ENCODE measurements at places on chromosomes 6 and 20. TPM values are rescaled to one million over a fixed set of nuclear protein-coding genes. Genes with fewer than 3 reads are reported as not detected.
A peak's percentile ranks its signal among the peaks of the same experiment; 100 is the strongest.

DNA sequence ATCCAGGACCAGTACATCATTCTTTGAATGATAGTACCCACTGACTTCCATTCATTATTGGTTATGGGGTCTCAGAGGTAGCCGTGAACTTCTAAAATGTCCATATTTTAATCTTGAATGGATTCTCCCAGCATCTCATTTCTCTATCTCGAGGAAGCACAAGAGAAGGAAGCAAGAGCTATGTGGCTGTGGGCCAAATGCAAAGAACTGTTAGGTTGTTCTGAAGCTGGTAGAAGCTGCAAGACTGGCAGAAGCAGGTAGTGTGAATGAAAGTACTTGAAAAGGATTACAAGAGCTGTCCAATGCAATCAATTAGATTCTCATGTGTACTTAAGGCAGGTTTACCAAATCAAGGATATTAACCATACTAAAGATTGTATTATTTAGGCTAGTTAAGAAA, 1131.8 kb downstream of the GRIK2 start:
- H3K27ac ChIP-seq, result no peak overlapping the region
- no peak overlapping the region for H3K4me3 ChIP-seq
- H3K4me1 ChIP-seq, result no peaks in the 10 kb centered on the region
- no peak for DNase-seq
- no peaks in the 10 kb centered on the region for H3K36me3 ChIP-seq
- no peaks in the 10 kb centered on the region for H3K27me3 ChIP-seq

- H3K27ac ChIP-seq, result peak overlapping the region; percentile 73
- H3K36me3 ChIP-seq, result peaks cover 4% of the 10 kb centered on the region
- H3K27me3 ChIP-seq, result no peaks in the 10 kb centered on the region
- peaks cover 7% of the 10 kb centered on the region for H3K4me1 ChIP-seq
Measured at GRCh38 chr20:41174782-41175181, 37.4 kb downstream of the PLCG1 start.

DNA sequence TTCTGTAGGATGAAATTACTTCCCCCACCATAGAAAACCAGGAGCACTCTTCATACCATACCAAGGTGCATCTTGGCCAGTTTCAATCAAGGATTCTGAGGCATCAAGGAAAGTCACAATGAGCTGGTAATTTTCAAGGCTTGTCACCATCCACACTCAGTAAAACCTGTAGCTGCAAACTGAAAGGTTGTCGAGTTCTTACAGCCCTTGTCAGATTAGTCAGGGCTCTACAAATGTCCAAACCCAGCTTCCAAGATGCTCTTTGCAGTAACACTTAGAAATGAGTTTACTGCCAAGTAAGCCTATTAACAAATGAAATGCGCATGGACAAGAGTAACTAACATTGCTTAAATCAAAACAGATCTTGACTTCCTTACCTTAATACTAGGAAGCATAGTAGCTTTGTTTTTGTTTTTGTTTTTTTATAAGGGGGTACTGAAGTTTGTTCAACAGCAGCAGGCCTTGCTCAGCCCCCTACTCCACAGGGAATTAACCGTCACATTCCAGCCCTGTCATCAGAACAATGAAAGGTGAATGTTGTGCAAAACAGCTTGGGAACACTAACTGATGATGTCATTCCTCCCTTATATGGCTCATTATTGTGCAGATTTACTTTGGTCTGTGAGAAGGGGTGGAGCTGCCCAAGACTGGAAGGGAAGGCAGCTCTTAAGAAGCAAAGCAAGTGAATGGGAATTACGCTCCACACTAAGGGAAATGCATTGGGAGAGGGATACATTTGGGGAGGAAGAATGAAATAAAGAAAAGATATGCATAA, 49.9 kb upstream of the TMEM30A start:
- H3K4me3 ChIP-seq, result no peak overlapping the region
- H3K27ac ChIP-seq, result no peak overlapping the region
- H3K4me1 ChIP-seq, result no peaks in the 10 kb centered on the region
- H3K27me3 ChIP-seq, result no peaks in the 10 kb centered on the region
- no peaks in the 10 kb centered on the region for H3K36me3 ChIP-seq
- no peak for DNase-seq

DNA sequence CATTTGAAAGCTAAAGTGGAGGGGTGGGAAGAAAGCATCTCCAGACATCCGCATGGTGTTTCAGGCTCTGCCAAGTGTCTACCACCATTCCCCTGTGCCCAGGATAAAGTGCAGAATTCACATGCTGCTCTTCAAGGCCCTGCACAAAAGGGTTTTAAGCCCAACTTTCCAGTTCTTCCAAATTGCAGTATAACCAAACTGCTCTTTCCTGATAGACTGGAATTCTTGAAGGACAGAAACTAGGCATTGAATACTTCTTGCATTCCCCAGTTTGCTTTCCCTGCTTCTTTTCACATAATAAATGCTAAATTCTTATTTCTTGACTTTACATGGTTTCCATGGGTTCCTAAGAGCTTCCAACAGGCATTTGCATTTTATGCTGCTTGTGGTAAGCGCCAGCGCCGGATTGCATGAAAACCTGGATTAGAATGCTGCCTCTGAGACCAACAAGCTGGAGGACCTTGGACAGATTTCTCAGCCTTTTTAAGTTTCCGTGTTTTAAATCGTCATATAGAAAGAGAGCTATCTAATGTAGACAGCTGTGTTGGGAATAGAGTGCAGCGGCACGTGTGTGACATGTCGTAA, 7.9 kb downstream of the SOX4 start:
- H3K27me3 ChIP-seq, result no peaks in the 10 kb centered on the region
- DNase-seq, result no peak
- no peaks in the 10 kb centered on the region for H3K36me3 ChIP-seq
- H3K4me3 ChIP-seq, result no peak overlapping the region

DNA sequence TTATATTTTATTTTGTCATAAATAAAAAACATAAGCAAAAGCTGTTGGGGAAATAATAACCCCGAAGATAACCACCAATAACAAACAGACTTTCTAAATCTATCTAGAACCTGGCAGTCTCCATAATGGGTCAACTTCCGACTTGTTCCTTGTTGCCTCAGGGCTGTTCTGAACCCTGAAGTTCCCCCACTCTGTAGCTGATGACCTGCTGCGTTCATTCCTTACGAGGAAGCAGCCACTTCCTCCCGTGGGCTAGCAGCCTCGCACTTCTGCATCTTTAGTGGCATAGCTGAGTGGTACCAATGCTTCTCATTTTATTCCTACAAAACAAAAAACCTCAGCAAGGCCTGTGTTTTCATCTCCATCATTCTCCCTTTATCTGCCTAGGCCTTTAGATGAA, 103.0 kb downstream of the PLEKHG1 start:
- no peak overlapping the region for H3K4me3 ChIP-seq
- no peak overlapping the region for H3K27ac ChIP-seq
- H3K27me3 ChIP-seq, result no peaks in the 10 kb centered on the region
- no peaks in the 10 kb centered on the region for H3K36me3 ChIP-seq
- DNase-seq, result no peak

- no peak for DNase-seq
- H3K27me3 ChIP-seq, result no peaks in the 10 kb centered on the region
- no peaks in the 10 kb centered on the region for H3K36me3 ChIP-seq
- H3K4me3 ChIP-seq, result no peak overlapping the region
- no peak overlapping the region for H3K27ac ChIP-seq
Measured at GRCh38 chr6:105893741-105894140, 192.4 kb upstream of the PRDM1 start.

DNA sequence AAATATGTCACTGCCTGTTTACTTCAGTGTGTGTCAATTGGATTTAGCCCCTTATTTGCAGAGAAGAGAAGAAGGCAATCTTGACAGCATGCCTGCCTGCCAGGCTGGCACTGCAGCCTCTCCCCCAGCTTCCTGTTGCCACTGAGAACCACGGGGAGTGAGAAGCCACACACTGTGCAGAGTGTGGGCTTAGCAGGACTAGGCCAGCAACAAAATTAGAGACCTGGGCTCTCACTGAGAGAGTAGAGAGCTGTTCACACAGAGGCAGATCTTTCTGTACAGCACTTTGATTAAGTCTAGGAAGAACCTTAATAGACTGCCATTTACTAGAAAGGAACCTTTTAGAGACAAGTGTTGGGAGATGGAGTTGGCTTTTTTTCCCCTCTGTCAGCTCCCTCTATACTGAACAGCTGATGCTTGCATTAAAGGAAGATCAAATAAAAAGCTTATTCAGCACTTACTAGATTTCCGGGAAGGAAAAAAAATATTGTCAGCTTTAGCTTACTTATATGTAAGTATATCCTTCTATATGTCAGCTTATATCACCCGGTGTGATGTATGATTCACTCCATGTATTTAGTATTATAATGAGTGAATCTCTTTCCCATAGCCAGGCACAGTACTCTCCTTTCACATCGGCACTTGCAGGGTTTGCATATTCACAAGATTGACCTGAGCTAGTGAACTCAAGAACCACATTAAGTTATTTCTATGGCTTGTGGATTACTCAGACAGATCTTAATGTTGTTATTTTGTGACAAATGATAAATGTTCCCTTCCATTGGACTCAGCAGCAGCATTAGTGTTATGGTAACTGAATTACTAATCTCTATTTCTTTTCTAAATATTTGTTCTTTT, 851.0 kb upstream of the EPHA7 start:
- H3K4me3 ChIP-seq, result no peak overlapping the region
- H3K36me3 ChIP-seq, result no peaks in the 10 kb centered on the region
- H3K4me1 ChIP-seq, result no peaks in the 10 kb centered on the region
- no peaks in the 10 kb centered on the region for H3K27me3 ChIP-seq

DNA sequence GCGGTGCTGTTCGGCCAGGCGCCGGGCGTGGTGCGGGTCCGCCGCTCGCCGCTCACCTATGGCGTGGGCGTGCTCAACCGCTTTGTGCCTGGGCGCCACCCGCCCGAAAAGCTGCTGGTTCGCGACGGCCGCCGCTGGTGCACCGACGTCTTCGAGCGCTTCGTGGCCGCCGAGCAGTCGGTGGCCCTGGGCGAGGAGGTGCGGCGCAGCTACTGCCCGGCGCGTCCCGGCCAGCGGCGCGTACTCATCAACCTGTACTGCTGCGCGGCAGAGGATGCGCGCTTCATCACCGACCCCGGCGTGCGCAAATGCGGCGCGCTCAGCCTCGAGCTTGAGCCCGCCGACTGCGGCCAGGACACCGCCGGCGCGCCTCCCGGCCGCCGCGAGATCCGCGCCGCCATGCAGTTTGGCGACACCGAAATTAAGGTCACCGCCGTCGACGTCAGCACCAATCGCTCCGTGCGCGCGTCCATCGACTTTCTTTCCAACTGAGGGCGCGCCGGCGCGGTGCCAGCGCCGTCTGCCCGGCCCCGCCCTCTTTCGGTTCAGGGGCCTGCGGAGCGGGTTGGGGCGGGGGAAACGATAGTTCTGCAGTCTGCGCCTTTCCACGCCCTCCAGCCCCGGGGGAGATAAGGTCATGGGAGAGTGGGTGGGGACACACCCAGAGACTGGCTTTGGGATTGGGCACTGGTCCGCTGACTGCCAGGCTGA, 15.7 kb downstream of the ADISSP start:
- H3K27ac ChIP-seq, result no peak overlapping the region
- no peaks in the 10 kb centered on the region for H3K36me3 ChIP-seq
- peak overlapping the region; percentile 50 for H3K4me3 ChIP-seq
- DNase-seq, result no peak
- no peaks in the 10 kb centered on the region for H3K4me1 ChIP-seq

DNA sequence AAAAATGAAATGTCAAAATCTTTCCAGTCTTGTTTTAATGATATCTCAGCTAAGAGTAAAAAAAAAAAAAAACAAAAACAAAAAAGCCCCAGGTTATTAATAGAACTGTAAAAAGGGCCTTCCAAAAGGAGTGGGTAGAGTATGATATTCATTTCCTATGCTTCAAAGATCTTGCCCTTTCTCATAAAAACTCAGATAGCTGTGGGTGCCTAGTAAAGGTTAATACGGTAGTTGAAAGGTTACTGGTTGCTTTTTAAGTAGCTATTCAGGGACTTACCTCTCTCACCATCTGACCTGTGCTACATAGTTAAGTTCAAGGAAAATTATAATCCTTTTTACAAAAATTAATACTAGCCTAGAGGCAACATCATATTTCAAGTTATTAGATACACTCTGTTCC, 14.9 kb downstream of the TRMT6 start:
- no peaks in the 10 kb centered on the region for H3K4me1 ChIP-seq
- no peaks in the 10 kb centered on the region for H3K36me3 ChIP-seq
- no peak for DNase-seq
- no peak overlapping the region for H3K4me3 ChIP-seq
- no peak overlapping the region for H3K27ac ChIP-seq

- no peaks in the 10 kb centered on the region for H3K36me3 ChIP-seq
- no peaks in the 10 kb centered on the region for H3K27me3 ChIP-seq
- no peak for DNase-seq
- no peaks in the 10 kb centered on the region for H3K4me1 ChIP-seq
- H3K4me3 ChIP-seq, result no peak overlapping the region
Measured at GRCh38 chr6:122495612-122496011, 24.0 kb upstream of the SERINC1 start.

DNA sequence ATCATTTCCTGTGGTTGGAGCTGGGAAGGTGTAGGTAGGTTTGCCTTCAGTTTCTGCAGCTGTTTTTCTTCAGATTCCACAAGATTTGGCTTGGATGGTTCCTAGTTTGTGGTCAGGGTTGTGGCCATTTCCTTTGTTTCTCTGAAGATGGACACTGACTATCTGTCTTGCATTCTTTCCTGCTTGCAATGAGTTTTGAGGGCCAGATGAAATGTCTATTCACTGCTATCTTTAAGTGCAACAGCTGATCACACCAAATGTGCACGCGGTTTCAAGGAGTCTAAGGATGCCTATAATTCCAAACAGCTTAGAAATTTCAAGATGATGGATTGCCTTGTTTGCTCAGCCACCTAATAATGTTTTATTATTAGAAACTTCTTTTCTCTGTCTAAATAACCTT, 28.4 kb downstream of the IL20RA start:
- no peaks in the 10 kb centered on the region for H3K36me3 ChIP-seq
- no peak overlapping the region for H3K4me3 ChIP-seq
- DNase-seq, result no peak
- no peak overlapping the region for H3K27ac ChIP-seq
- H3K27me3 ChIP-seq, result no peaks in the 10 kb centered on the region

GRCh38 chr20:51507216-51508036, 35.1 kb downstream of the NFATC2 start:
- no peaks in the 10 kb centered on the region for H3K36me3 ChIP-seq
- H3K27me3 ChIP-seq, result no peaks in the 10 kb centered on the region
- H3K4me1 ChIP-seq, result no peaks in the 10 kb centered on the region
- H3K27ac ChIP-seq, result no peak overlapping the region

RIN2 gene
- 82.7 TPM for total RNA-seq

EPPIN gene
- total RNA-seq, result not detected

ASIP gene
- not detected for total RNA-seq

SPAG4 gene
- 3.4 TPM for total RNA-seq

Data from breast epithelium (tissue), 4 donors.